ENCODE measurements at places on chromosomes 12 and 14.
A peak's percentile ranks its signal among the peaks of the same experiment; 100 is the strongest.

DNA sequence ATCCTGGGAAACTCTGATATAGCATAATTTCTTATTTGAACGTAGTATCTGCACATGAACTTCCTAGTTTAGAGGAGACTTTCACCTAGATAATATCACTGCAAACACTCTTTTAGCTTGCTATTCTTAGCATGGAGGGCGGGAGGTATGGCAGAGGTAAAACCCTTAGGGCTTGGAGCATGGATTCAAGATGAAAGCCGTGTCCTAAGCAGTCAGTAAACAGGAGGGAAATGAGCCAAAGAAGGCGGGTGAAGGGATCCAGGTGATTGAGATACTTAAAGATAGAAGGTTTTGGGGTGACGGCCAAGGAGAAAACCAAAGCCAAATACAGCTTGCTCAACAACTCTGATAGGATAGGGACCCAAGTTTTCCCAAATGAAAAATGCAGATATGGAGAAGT is 107.1 kb upstream of the BCAT1 start:
- DNase-seq: no peak

GRCh38 chr14:49945448-49946319 is 52.8 kb downstream of the ARF6 start:
- DNase-seq: no peak

DNA sequence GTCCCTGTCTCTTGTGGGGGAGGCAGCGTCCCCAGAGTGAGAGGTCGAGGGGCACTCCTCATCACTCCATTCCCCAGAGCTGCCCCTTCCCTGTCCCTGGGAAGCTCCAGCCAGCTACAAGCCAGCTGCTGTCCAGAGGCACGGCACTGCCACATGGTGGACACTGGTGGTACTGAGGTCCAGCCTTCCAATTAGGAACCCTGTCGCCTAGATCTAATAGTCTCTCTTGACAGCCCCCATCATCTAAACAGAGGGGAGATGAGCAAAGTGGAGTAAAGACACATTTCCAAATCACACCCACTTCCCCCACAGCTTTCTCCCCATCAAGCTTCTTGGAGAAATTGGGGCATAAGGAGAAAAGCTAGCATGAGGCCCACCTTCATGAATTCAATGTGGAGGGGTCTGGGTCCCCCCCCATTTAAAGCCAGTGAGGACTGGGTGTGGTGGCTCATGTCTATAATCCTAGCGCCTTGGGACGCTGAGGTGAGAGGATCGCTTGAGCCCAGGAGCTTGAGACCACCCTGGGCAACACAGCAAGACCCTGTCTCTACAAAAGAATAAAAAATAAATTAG is 2.1 kb upstream of the INHBE start:
- DNase-seq: peak; percentile 50

- DNase-seq: no peak
Measured at GRCh38 chr12:38120438-38120837, 196.1 kb upstream of the ALG10B start.

DNA sequence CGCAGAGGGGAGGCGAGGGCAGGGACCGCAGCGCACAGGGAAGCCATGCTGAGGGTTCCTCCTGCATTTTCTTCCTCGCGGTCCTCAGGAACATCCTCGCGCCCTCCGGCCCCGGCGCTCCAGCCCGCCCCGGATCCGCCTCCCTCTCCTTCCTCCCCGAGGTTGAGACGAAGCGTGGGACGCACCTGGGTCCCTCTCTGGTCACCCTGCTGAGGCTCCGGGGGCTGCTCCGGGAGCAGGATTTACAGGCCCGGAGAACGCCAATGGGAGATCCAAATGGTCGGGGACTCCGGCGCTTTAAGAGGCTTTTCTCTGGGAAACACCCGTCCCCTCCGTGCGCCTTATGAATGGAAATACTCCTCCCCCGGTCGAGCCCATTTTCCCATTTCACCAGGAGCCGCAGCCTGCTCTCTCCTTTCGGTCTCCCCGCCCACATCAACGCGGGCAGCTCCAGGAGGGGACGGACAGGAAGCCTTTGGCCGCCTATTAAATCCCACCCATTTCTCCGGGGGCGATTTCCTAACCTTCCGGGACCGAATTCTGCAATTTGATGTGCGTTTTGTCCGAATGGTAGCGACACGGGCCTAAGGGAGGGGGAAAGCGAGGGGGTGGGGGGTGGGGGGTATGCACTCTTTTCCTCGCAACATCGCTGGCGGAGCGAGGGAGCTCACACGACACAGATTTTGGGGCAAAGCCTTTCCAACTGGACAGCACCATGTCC is at the start of gene UNC79:
Gene UNC79, plus strand, starts transcription at position 625 of the 721 bp plus-strand sequence. Its CDS starts 91 bp downstream, at position 716.
- DNase-seq: peak; percentile 77

DNA sequence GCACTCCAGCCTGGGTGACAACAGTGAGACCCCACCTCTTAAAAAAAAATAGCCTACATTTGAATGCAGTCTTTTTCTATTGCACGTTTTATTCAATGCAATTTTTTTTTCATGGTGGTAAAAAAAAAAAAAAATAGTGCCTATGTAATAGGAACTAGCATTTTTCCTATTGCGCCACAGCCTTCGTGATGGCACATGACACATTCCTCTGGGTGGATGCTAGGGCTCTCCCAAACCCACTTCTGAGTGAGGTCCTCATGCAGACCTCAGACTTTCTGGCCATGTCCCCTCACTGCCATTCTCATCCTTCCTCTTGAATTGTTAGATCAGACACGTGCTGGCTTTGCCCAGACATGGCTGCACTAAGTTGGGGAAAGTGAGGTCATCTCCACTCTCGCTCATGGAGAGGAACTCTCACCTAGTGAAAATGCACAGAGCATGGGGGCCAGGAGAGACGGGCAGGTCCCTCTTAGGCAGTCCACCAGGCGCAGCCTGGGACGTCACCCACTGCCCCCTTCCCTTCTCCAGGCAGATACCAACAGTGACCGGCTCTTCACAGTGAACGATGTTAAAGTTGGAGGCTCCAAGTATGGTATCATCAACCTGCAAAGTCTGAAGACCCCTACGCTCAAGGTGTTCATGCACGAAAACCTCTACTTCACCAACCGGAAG is 19.2 kb downstream of the DCAF4 start:
- DNase-seq: no peak

GRCh38 chr14:68112442-68112841 is 292.9 kb downstream of the RAD51B start:
- DNase-seq: no peak

- DNase-seq: no peak
Measured at GRCh38 chr14:49019467-49020115, 566.6 kb downstream of the RPS29 start.

DNA sequence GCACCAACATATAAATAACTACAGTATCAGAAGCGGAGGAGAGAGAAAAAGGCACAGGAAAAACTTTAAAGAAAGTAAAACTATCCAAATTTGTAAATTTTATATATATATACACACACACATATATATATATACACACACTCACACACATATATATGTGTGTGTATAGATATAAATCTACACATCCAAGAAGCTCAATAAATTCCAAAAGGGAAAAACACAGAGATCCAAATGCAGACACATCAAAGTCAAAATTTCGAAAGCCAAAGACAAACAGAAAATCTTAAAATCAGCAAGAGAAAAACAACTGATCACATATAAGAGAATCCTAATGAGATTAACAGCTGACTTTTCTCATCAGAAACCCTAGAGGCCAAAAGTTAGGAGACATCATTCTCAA is 37.3 kb downstream of the PARP11 start:
- DNase-seq: no peak

- DNase-seq: no peak
Measured at GRCh38 chr12:69330475-69331473, 17.4 kb upstream of the LYZ start.

DNA sequence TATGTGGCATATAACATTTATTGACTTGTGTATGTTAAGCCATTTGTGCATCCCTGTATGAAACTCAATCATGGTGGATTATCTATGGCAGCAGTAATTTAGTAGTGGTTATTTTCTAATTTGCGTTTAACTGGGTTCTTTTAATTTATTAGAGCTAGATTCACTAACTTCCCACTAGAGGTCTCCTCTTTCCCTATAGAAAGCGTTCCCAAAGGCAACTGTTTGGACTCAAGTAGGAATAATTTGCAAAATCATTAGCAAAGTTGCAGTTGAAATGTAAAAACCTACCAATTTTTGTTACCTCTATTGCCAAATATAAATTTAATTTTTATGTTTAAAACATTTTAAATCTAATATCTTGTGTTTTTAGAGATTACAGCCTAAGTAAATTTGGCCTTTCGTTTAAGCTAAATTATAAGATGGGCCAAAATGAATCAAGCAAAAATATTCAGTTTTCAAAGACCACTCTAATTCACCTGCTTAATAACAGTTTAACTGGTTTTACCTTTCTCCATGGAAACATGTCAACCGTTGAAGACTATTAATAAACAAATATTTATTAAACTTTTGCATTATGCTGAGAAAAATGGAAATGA is 6.0 kb downstream of the DMAC2L start:
- peak; percentile 36 for DNase-seq
